Activated CD4-positive, alpha-beta T cell treated with anti-CD3 and anti-CD28 coated beads for 1 hour (primary cell): ENCODE measurements at places on chromosomes 11 and 22.

- no peak for DNase-seq
These were observed 23.6 kb downstream of the KCNJ4 start for GRCh38 chr22:38431266-38432010.

- DNase-seq = no peak
These were observed 7.9 kb downstream of the GNB1L start for GRCh38 chr22:19846620-19847344.

- DNase-seq = no peak
These were observed 73.9 kb downstream of the TRPC6 start for GRCh38 chr11:101509922-101510321.

DNA sequence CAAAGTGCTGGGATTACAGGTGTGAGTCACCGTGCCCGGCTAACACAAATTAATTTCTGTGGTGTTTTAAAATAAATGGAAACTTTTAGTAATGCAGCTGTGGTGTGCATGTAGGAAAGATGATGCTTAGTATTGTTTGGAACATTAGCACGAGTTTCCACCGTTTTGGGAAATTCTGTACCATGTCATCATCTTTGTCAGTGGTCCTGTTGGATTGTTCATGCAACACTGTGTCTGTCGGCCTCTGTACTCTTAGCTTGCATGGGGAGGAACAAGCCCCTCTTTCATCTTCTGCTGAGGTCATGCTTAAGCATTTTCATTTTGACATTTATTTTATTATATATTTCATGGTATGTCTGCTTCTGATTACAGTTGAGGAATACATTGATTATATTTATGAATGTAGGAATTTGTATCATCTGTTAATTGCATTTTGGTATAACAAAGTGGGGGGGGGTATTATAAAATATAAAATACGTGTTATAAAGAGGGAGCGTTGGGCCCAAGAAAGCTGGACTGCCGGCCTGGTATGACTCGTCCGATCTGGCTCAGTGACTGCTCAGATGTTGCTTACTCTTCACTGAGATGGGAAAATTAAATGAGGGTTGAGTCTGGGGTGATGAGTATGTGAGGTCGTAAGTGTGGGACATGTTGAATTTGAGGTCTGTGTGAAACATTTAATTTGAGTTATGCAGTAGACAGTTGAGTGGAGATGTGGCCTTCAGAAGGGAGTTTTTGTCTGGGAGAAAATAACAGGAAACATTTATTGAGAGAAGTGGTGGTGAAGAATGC is 28.7 kb downstream of the CECR2 start:
- DNase-seq = no peak

- DNase-seq = no peak
These were observed 83.7 kb downstream of the BLID start for GRCh38 chr11:122032317-122032716.

- DNase-seq = no peak
These were observed 26.9 kb upstream of the TP53I11 start for GRCh38 chr11:44977493-44977984.

GRCh38 chr11:28571371-28571770 is 463.2 kb downstream of the METTL15 start:
- no peak for DNase-seq

DNA sequence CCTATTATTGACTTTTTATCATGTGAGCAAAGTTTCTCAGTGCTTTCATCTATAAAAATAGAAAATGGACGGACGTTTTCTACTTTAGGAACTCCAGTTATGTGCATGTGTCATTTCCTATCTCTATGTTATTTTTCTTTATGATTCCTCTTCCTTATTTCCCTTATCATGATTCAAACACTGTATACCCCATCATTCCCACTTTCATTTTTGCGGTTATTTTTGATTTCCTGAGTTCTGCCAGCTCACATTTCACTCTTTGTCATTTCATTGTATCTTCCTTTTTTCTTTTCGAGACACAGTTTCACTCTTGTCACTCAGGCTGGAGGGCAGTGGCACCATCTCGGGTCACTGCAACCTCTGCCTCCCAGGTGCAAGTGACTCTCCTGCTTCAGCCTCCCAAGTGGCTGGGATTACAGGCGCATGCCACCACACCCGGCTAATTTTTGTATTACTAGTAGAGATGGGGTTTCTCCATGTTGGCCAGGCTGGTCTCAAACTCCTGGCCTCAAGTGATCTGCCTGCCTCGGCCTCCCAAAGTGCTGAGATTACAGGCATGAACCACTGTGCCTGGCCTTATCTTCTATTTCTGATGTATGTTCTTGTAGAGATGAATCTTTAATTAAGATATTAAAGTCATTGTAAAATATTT is 21.5 kb downstream of the C11orf58 start:
- no peak for DNase-seq

DNA sequence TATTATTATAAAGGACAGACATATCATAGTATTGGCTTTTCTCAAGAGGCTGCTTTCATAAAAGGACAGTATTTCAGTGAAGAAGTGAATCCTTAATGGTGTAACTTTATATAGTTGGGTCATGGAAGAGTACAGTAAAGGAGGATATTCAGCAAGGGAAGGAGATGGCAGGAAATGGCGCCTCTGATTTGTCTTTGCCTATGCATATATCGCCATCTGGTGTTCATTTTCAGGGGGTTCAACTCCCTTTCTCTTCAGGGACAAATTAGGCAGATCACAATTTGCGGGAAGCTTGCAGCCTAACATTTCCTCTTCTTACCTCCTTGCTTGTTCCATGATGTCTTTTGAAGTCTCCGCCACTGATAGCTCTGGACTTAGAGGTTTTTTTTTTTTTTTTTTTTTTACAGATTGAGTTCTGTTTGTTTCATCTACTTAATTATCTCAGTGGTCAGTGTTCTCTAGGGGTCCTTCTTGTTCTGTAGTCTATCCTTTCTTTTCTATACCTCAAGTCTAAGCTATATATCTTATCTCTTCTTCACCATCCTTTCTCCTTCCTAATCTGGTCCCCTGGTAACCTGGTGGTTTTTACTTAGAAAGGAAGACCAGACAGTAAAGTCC is 21.8 kb upstream of the RRM1 start:
- no peak for DNase-seq

DNA sequence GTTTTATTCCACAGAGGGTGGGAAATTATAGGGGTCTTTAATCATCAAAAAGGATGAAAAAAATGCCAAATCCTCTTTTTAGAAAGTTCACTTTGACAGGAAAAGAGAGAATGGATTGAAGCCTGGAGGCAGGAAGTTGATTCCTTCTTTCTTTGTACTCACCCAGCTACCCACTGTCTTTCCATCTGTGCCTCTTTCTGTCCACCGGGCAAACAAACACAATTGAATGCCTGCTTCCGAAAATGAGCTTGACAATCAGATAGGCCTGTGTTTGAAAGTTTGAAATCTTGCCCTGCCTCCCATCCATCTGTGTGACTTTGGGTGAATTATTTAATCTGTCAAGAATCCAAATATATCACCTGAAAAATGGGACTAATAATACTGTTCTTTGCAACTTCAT is 81.1 kb downstream of the SCN3B start:
- DNase-seq = no peak

DNA sequence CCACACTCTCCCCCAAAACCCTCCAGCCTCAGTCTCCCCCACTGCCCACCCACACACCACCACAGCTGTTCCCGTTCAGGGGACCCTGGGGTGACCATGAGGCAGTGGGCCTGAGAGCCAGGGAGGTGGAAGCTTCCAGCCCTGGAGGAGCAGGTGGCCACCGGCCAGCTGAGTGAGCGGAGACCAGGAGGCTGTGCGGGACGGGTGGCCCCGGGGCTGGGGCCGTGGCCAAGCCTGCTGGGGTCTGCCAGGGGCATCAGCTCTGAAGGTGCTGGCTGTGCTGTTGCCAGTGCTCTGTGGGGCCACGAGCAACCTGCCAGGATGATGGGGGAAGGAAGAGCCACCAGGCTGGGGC is 26.0 kb downstream of the OSBPL5 start:
- no peak for DNase-seq

GRCh38 chr11:94656968-94657367 is 89.8 kb downstream of the PIWIL4 start:
- DNase-seq = no peak

DNA sequence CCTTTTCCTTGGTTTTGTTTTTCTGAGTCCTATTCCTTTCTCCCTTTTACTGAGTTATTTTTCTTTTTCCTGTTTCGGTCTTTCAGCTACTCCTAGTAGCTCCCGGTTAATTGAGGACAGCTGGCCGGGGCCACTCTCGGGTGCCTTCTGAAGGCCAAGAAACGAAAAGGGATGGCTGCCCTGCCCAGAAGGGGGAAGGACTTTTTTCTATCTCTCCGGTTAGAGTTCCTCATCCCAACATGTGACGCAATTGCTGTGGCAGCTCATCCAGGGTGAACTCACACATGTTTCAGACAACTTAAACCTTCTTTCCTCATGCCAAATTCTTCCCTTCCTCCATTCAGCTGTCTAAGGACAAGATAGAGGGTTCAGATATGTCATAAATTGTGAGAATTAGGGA is 83.6 kb downstream of the PIWIL4 start:
- DNase-seq = no peak

- no peak for DNase-seq
These were observed 11.1 kb downstream of the MS4A8 start for GRCh38 chr11:60710482-60710881.

GRCh38 chr11:61635787-61636186 is 44.4 kb upstream of the DAGLA start:
- no peak for DNase-seq

GRCh38 chr22:37254867-37255233 is 10.8 kb upstream of the RAC2 start:
- no peak for DNase-seq

DNA sequence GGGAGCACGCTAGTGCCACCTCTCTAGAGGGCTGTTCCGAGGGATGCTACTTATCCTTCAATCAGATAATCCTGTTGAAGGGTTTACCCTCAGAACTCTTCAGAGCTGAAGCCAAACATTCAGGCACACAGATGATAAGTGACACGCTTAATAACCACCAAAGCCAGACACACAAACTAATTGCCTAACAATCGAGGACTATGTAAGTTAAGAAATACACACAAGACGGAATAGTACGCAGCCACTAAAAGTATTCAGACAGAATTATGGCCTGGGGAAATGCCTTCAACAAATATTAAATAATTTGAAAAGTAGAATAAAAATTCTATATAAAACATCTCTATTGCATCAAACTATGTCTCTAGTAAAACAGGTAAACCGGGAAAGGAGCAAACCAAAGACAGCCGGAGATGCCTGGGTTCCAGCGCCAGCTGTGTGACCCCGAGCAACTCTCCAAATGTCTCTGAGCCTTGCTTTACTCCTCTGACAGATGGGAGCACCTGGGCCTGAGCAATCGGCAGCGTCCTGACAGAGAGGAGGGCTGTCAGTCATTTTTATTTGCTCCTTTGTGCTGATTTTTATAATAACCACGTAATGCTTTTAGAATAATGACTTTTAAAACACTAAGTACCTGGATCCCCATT is 11.3 kb downstream of the LRFN4 start:
- no peak for DNase-seq

DNA sequence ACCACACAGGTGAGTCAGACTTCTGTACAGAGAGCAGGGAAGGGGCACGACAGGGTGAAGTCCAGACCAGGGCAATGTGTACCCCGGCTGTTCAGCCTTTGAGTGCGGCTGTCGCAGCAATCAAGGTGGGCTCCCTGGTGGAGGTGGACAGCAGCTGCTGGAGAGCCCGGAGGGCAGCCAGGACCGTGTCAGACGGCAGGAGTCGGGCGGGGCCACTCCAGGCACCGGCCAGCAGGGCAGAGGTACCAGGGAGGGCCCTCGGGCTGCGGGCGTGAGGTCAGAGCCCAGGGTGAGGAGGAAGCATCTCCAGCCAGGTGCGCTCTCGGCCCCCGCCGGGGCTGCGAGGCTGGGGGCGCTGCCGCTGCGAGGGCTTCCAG is 802 bp upstream of the PIM3 start:
- no peak for DNase-seq

DNA sequence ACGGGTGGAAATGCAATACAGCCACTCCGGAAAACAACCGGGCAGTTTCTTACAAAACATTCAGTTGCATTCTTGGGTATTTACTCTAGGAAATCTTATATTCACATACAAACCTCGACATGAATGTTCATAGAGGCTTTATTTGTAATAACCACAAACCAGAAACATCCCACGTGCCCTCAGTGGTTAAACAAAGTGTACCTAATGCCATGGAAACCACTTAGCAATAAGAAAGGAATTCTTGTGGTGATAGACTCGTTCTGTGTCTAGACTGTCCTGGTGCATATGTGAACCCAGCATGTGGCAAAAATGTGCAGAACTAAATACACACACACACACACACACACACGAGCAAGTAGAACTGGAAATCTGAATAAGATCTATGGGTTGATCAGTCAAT is 1073.3 kb downstream of the TBC1D22A start:
- DNase-seq = no peak

- DNase-seq = no peak
These were observed 68.1 kb downstream of the CSTPP1 start for GRCh38 chr11:47004595-47005033.

DNA sequence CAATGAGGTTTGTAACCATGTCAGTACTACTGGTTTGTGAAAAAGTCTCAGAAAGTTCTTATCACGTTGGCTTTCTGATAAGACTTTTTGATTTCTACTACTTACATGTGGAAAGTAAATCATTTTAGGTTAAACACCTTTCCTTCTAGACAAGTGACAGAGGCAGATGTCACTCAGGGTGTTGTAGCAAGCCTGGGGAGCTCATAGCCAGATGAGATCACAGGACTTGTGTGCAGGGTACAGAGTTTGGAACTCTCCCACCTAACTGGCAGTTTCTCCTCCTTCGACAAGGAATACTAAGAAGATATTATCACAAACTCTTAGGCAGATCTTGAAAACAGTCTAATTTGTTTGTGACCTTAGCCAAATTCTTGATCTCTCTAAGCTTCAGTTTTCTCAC is 49.4 kb upstream of the PICALM start:
- no peak for DNase-seq

DNA sequence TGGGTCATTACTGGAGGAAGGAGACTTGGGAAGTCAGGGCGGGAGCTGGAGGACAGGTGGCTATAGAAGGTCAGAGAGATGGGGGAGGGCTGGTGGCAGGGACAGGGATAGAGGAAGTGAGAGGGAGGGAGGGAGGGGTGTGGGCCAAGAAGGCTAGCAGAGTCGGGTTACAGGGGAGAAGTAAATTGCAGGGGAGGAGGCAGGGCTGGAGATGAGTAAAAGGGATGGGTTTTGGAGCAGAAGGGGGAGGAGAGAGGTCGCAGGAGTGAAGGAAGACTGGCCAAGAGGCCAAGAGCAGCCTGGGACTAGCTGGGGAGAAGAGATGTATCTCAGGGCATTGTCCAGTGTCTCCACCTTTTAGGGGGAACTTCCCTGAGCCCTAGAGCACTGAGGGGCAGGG is 33.0 kb downstream of the LRRC10B start:
- no peak for DNase-seq

DNA sequence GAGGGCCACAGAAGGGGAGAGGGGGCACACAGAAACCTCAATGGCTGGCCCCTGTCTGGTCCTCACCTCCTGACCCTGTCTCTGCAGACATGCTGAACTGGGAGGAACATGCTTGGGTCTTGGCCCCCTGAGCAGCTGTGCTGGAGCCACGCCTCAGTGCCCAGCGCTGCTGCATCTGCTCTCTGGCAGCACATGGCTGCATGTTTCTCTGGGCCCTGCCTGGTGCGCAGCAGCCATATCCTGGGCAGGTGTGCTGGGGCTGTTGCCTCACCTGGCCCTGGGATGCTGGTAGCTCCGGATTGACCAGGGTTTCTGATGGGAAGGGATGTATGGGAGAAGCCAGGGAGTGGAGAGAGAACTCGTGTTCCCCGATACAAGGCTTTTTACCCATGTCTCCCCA is 248.0 kb downstream of the ST3GAL4 start:
- DNase-seq = no peak

GRCh38 chr11:119774172-119774763 is 45.3 kb upstream of the NECTIN1 start:
- no peak for DNase-seq

- no peak for DNase-seq
These were observed 129.9 kb downstream of the MPPED1 start for GRCh38 chr22:43541462-43542407.
